Endothelial cell (in vitro differentiated cells): ENCODE measurements at places on chromosomes 1 and 21. TPM values are rescaled to one million over a fixed set of nuclear protein-coding genes. Genes with fewer than 3 reads are reported as not detected.

The ANKRD45 gene
- total RNA-seq, result 1.3 TPM

The ZNF648 gene
- not detected for total RNA-seq

The SELENBP1 gene
- total RNA-seq, result 15.6 TPM

The ADORA1 gene
- 16.3 TPM for total RNA-seq

DNA sequence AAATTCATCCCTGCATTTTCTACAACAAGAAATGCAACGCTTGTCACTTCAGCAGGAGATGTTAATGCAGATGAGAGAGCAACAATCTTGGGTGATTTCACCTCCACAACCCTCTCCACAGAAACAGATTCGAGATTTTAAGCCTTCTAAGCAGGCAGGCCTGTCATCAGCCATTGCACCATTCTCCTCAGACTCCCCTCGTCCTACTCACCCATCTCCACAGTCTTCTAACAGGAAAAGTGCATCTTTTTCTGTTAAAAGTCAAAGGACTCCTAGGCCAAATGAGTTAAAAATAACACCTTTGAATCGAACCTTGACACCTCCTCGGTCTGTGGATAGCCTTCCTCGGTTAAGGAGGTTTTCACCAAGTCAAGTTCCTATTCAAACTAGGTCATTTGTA lies 23.4 kb upstream of the GPR25 start:
- H3K4me3 ChIP-seq, result no peak overlapping the region
- H3K4me1 ChIP-seq, result peaks cover 8% of the 10 kb centered on the region
- DNase-seq, result no peak
- no peak overlapping the region for H3K27ac ChIP-seq

GRCh38 chr1:40092706-40093639 lies 4.1 kb downstream of the PPT1 start:
- peaks cover 2% of the 10 kb centered on the region for H3K27me3 ChIP-seq
- no peak overlapping the region for H3K27ac ChIP-seq
- peaks cover 6% of the 10 kb centered on the region for H3K36me3 ChIP-seq
- no peak for DNase-seq

DNA sequence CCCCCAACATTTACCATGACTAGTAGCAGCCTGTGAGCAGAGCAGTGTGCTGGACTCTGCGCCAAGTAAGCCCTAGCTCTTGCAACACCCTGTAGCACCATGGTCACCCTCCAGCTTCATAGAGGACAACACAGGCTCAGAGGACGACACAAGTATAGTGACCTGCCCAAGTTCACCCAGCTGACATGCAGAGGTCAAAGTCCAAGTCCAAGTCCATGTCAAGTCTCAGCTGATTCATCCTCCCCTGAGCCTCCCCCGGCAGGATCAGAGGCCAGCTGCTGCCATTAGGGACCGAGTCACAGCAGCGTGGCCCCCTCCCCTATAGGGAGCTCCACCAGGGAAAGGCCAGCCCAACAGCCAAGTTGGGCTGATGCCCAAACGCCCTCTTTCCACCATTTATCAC lies 15.9 kb downstream of the SDC3 start:
- peaks cover 7% of the 10 kb centered on the region for H3K4me1 ChIP-seq
- no peak for DNase-seq
- no peak overlapping the region for H3K4me3 ChIP-seq
- H3K36me3 ChIP-seq, result peaks cover 6% of the 10 kb centered on the region
- peaks cover 9% of the 10 kb centered on the region for H3K27me3 ChIP-seq

- H3K4me1 ChIP-seq, result no peaks in the 10 kb centered on the region
- no peaks in the 10 kb centered on the region for H3K27me3 ChIP-seq
- no peak overlapping the region for H3K27ac ChIP-seq
- no peak for DNase-seq
- H3K36me3 ChIP-seq, result no peaks in the 10 kb centered on the region
These were observed 32.7 kb downstream of the MRPS6 start for GRCh38 chr21:34105947-34106541.

DNA sequence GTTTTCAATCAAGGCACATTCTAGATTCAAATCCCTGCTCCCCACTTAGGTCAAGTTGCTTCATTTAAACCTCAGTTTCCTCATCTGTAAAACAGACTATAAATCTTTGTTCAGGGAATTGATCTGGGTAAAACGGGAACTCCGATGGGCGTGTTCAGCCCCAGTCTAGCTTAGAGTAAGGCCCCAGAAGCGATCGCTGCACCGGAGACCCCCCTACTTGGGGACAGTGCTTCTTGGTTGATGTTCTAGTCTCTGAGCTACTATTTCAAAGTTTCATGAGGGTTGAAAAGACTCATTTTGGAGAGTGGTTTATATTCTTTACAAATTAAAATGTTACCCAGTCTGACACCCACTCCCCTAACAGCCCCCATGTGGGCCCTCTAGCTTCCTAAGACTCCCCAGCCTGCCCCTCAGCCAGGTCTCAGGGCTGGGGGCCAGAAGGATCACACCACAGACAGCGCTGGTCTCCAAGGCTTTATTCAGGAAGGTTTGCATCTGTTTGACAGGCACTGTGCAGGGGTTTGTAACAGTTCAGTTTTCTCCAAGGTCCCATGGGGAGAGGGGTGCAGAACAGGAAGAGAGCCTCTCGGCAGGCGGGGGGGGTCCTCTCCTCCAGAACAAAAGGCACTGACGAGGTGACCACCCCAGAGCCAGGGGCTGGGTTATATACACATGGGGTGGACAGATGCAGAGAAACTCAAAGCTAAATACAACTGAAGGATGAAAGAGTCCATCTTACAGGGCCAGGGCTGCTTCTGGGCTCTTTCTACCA lies 82.9 kb downstream of the STUM start:
- peaks cover 56% of the 10 kb centered on the region for H3K36me3 ChIP-seq
- no peak for DNase-seq
- H3K4me3 ChIP-seq, result peak overlapping the region; percentile 65
- peak overlapping the region; percentile 75 for H3K27ac ChIP-seq

- H3K4me1 ChIP-seq, result no peaks in the 10 kb centered on the region
- H3K27me3 ChIP-seq, result peaks cover 3% of the 10 kb centered on the region
- H3K36me3 ChIP-seq, result no peaks in the 10 kb centered on the region
These were observed 25.2 kb downstream of the ACKR1 start for GRCh38 chr1:159229896-159230295.

DNA sequence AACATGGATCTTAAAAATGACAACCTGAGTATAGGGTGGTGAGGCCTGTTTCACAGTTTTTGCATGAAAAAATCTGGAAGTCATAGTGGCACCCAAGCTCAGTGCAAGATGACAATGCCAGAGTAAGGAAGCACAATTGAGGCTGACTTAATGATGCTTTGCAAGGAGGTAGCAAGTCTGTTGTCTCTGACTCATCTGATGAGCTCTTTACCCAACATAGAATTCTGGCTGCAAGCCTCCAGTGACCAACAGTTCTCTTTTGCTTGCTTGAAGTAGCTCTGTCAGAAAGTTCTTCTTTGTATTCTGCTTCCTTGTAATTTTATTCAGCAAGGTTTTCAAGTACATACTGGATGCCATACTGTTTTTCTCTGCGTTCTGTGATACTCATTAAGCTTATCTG lies 117.1 kb downstream of the FOXD2 start:
- H3K36me3 ChIP-seq, result no peaks in the 10 kb centered on the region
- peaks cover 9% of the 10 kb centered on the region for H3K4me1 ChIP-seq
- no peak overlapping the region for H3K27ac ChIP-seq
- H3K27me3 ChIP-seq, result peaks cover 3% of the 10 kb centered on the region
- no peak overlapping the region for H3K4me3 ChIP-seq
- no peak for DNase-seq

DNA sequence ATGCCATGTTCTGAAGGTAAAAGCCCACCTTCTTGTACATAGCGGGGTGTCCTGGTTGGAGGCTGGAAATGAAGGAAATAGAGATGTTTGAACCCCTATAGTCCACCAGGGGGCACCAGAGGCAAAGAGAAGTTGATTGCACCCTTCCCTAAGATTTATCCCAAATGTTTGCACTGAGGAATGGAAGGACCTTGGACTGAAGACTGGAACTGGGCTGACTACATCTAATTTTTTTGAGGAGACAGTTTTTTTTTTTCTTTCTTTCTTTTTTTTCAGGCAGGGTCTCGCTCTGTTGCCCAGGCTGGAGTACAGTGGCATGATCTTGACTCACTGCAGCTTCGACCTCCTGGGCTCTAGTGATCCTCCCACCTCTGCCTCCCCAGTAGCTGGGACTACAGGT lies 55.3 kb upstream of the EIF4G3 start:
- no peaks in the 10 kb centered on the region for H3K4me1 ChIP-seq
- no peaks in the 10 kb centered on the region for H3K27me3 ChIP-seq
- H3K27ac ChIP-seq, result no peak overlapping the region
- peak; percentile 42 for DNase-seq
- H3K36me3 ChIP-seq, result peaks cover 37% of the 10 kb centered on the region

- H3K4me3 ChIP-seq, result no peak overlapping the region
- peaks cover 2% of the 10 kb centered on the region for H3K27me3 ChIP-seq
- H3K4me1 ChIP-seq, result peaks cover 20% of the 10 kb centered on the region
- no peak overlapping the region for H3K27ac ChIP-seq
These were observed 7.9 kb upstream of the SRP9 start for GRCh38 chr1:225769687-225770086.
